KBM-7 (cell line): ENCODE measurements at places on chromosomes 11 and 22.

- DNase-seq, result no peak
Measured at GRCh38 chr22:20413217-20414058, 19.5 kb downstream of the ZNF74 start.

DNA sequence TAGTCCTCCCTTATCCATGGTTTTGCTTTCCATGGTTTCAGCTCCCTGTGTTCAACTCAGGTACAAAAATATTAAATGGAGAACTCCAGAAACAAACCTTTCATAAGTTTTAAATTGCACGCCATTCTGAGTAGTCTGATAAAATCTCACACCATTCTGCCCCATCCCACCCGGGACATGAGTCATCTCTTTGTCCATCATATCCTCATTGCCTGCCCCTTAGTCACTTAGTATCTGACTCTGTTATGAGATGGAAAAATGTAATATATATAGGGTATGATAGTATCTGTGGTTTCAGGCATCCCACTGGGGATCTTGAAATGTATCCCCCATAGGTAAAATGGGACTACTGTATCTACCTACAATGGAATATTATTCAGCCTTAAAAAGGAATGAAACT is 35.5 kb upstream of the FGF3 start:
- no peak for DNase-seq

DNA sequence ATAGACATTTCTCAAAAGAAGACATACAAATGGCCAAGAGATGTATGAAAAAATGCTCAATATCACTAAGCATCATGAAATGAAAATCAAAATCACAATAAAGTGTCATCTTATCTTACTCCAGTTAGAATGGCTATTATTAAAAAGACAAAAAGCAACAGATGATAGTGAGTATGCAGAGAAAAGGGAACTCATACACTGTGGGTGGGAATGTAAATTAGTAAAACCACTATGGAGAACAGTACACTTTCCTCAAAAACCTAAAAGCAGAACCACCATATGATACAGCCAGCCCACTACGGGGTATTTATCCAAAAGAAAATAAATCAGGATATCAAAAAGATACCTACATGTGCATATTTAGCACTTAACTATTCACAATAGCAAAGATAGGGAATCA is 700.0 kb upstream of the ANO5 start:
- no peak for DNase-seq

GRCh38 chr11:1674173-1675131 is 22.5 kb upstream of the KRTAP5-6 start:
- no peak for DNase-seq

DNA sequence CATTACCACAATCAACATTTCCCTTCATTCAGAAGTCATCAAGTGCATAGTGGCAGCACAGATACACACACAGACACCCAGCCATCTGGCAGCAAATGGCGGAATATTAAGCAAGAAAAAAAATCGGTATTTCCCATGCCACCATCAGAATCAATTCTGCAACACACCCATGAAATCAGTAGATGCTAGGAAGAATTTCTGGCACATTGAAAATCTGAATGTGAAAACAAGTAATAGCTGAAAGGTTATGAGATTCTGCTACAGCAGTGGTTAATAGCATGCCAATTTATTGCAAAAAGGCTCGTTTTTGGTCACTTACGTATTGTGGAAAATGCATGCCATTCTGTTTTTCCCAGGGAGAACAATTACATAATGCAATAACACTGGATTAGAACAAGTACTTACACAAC is 91.1 kb downstream of the PICALM start:
- DNase-seq, result no peak

- DNase-seq, result peak; percentile 23
Measured at GRCh38 chr11:124460459-124460858, 15.0 kb upstream of the OR8B8 start.

DNA sequence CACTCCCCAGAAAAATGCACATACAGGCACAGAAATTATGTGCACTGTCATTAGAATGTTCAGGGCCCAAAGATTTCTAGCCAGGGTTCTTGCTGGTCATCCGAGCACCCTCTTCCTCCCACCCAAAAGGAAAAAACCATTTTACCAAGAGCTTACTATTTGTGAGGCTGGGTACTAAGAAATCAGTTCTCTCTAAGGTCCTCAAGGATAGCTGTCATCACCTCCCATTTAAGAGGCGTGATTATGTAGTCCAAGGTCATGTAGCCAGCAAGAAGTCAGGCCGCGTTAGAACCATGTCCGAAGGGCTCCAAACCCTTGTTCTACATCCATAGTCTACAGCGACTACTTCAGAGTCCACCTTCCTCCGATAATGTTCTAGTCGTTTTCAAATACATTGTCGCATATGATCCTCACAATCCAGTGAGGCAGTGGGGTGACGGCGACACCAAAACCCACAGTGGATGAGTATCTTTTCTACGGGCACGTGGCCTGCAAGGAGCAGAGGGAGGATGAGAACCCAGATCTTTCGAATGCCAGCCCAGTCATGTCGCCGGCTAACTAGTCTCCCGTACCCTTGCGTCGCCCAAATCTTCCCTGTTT is 634 bp downstream of the TIMM8B start:
- DNase-seq, result no peak

GRCh38 chr11:2104524-2105440 is 34.4 kb downstream of the IGF2 start:
- no peak for DNase-seq

- DNase-seq, result no peak
Measured at GRCh38 chr22:35568751-35569739, 28.4 kb downstream of the RASD2 start.
